Activated CD4-positive, alpha-beta T cell treated with anti-CD3 and anti-CD28 coated beads, Interleukin-2, amount 50 U/mL, for 4 hours (primary cell): ENCODE measurements at places on chromosomes 7 and 10.

DNA sequence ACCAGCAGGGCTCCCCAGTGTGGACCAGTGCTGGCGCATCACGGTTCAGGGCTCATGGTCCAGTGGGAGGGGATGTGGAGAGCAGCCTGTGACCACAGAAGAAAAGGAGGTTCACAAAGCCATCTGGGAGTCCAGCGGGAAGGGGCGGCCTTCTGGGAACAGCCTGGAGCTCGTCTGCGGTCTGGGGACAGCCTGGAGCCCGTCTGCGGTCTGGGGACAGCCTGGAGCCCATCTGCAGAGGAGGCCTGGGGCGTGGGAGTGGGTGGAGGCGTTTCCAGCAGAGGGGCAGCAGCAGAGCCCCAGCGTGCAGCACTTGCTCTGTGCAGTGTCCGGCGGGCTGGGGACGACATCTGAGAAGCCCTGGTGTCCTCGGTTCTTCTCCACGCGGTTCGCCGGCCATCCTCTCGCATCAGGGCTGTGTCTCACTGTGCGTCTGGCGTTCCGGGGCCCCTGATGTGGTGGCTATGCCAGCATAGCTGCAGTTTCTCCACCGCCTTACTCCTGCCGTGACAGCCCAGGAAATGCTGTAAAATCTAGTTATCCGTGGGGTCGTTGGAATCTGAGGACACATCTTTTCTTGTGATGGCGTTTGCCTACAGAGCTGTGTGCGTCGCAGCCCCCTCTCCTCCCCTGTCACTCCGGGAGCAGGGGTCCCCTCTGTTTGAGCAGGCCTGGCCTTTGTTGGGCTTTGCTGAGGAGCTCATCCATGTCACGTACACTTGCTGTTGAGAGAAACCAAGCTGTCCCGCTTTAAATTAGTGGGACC, 104.6 kb downstream of the INPP5A start:
- no peak for DNase-seq

- no peak for DNase-seq
These were observed 4.8 kb downstream of the ANK3 start for GRCh38 chr10:60384708-60385398.

DNA sequence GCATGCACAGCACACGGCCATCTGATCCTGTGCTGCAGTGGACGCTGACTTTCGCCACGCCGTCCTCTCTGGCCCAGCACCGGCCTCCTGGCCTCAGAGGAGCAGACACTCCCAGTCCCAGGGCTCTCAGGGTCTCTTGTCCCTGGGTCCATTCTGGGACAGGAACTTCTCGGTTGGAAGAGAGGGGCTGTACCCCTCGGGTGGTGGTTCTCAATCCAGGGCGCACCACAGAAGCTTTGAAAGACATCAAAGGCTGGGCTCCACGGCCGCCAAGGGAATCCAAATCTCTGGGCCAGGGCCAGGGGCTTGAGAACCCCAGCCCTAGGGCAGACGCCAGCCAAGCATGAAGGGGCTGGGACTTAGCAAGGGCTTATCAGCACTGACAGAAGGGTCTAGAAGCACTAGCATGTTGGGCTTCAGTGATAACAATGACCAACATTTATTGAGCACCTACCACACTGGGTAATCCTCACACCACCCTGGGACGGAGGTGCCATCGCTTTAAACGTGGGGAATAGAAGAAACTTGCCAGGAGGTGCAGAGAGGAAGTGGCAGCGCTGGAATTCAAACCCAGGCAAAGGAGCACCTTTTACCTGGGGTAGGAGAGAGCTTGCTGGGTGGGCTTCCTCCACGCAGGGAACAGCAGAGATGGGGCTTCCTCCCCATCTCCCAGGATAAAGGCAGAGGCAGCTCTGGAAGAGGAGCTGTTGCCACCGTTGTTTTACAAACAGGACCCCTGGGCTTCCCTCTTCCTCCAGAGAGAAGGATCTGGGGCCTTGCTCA, 1.8 kb upstream of the PYROXD2 start:
- DNase-seq = no peak

- no peak for DNase-seq
These were observed 76.7 kb upstream of the SFMBT2 start for GRCh38 chr10:7487528-7487927.

GRCh38 chr7:41035794-41036193, 667.1 kb downstream of the INHBA start:
- DNase-seq = no peak

- DNase-seq = no peak
These were observed 42.5 kb downstream of the PRKAG2 start for GRCh38 chr7:151834271-151835035.

GRCh38 chr7:52463341-52463740, 572.1 kb upstream of the POM121L12 start:
- no peak for DNase-seq

DNA sequence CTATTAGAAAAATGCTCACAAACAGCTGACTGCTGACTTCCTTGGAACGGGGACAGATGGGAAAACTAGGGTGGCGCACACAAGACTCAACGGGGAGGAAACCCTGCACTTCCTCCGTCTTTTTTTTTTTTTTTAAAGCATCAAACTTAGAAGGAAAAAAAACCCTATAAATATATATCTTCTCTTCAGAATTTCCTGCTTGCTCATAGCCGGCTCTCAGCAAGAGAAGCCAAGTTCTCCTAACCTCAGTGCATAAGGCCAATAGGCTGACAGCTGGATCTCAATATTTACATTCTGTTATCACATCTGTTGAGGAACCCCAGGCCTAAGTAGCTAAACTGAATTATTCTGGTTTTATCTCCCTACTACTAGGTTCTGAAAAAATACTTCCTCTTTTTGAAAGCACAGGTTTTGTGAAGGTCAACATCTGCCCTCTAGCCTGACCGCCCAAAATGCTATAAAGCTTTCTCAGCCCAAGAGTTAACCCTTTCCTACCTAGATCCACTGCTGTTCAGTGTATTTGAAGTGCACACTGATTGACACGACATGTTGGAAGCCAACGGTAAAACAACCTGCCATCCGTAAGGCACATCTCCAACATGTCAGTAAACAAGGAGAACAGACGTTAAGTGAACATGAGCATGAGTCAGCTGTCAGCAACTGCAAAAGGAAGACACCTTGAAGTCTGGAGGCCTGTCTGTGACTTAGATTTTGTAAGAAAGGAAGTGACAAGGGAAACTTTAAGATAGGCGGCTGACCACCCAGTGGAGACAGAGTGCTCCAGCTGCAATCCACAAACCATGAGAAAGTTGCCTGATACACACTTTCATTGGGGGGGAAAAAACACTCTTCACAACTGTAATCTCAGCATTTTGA, 83.8 kb downstream of the EBLN1 start:
- no peak for DNase-seq

GRCh38 chr7:38594949-38595348, 36.2 kb downstream of the AMPH start:
- no peak for DNase-seq

DNA sequence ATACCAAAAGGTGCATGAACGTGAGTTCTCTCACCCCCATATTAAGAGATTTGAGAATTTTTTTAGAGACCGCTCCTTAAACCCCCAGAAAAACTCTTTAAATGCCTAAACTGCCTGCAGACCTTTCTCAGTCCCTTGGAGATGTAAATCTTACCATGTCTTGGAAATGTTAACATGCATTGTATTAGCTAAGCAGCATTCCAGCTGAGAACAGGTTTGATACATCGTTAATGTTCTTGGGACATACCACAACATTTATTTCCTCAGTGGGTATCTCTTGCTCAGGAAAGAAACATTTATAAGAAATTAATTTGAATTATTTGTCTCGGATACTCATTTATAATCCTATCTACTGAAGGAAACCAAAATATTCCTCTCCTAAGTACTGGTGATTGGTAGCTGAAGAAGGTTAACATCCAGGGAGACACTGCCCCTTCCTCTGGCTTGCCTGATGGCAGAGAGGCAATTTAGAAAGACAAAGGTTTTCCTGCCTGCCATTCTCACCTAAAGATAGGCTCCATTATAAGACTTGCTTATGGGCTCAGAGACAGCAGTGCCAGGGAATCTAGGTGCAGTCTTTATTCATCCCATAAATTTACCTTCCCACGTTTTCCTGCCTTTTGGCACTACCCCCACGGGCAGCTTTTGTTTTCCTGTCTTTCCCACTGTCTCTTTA, 141.2 kb downstream of the COBL start:
- no peak for DNase-seq

GRCh38 chr7:55307123-55307916, 57.8 kb upstream of the LANCL2 start:
- DNase-seq = no peak

DNA sequence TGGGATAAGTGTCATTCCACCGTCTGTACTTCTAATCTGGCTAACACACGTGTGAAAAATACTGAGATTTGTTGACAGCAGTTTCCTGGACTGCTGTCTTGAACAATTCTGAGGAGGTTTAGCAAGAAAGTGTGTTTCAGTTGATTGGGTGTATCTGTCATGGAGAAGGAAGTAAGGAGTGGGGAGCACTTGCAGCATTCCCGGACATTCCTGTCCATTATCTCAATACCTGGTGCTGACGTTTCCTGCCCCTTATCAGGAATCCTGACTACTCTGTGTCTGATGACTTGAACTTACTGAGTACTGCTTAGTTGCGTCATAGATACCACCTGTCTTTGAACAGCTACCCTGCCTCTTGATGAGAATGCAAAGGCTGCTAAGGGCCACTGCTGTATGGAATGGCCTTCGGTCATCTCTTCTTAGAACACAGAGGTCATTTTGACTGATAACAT, 72.0 kb upstream of the VKORC1L1 start:
- no peak for DNase-seq

DNA sequence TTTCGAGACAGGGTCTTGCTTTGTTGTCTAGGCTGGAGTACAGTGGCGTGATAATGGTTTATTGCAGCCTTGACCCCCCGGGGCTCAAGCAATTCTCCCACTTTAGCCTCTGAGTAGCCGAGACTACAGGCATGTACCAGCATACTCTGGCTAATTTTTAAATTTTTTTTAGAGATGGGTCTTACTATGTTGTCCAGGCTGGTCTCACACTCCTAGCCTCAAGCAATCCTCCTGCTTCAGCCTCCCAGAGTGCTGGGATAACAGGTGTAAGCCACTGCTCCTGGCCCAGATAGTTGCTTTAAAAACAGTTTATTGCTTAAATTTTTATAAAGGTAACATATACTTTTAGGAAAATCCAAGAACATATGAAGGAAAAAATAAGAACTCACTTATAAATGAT, 26.3 kb downstream of the NEURL1 start:
- DNase-seq = no peak

GRCh38 chr10:69972981-69973397, 79.7 kb upstream of the MACROH2A2 start:
- DNase-seq = no peak

DNA sequence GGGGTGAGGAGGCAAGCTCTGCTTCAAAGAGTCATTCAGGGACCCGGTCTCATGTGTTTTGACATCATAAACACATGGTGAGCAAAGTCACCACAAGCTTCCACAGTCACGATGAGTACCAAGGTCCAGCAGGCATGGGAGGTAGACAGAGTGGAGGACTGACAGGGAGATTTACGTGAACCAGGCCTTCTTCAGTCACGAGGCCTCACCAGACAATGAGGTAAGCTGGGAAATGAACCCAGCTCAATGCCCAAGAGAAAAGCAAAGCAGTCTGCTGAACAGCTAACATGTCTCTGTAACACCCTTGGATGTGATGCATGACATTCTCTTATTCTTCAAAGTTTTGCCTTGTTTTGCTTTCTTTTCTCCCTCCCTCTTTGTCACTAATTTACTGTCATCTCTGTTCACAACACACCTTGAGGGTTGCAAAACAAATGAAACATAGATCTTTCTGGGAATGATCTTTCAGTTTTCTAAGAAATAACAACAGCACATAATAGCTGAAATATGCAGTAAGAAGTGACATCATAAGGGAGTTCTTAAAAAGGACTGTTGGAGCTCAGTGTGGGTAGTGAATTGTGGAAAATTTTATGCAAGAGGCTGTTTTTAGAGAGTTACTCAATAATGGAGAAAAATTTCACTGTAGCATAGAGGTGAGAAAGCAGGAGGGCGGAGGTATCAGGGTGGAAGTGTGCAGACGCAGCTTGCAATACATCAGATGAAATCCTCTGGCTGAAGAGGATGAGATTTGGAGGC, 9.0 kb downstream of the PPP1R17 start:
- DNase-seq = no peak

DNA sequence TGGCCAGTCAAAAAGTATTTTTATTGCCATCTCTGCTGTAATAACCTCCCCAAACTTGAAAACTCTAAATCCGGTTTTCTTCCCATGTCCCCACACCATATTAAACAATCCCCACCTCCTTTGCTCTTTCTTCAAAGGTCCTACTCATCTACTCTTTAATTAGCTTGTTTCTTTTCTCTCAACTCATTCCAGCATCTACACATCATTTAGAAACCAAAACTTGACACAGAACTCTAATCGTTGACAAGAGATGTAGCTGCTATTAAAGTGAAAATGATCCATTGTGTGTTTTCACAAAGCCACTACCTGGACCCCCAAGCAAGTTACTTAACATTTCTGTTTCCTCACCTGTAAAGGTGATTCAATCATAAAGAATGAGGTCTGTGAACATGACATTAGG, 436.3 kb upstream of the NPVF start:
- no peak for DNase-seq

GRCh38 chr10:101046332-101047238, 15.2 kb upstream of the KAZALD1 start:
- DNase-seq = no peak

- no peak for DNase-seq
These were observed 56.8 kb downstream of the MPP7 start for GRCh38 chr10:28246023-28246422.

DNA sequence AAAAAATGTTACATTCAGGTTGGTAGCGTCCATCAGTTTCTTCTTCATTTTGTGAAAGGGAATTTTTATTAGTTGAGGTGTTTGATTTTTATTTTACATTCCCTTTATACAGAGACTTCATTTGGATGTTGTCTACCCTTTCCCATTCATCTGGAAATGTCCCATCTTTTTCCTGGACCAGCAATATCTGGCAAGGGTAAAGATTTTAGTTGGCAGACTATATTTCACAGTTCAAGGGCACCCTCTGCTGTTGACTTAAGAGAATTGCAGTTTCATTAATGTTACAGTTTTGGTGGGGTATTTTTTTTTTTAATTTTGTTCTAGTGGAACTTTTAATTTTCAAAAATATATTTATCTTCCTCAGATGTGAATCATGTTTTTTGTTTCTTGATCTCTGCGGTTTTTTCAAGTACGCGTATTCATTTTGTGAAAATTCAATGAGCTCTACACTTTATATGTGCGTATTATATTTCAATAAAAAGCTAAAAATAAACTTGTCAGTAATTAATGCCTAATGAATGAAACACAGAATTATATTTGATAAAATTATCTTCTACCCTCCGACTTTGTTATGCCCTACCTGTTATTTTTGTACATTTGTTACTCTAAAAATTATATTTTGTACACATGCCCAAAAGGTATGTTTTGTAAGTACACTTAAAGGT, 97.9 kb upstream of the KLF14 start:
- DNase-seq = no peak

GRCh38 chr7:87413029-87413428, 62.5 kb downstream of the ABCB4 start:
- no peak for DNase-seq

GRCh38 chr10:78746155-78746763, 322.5 kb upstream of the ZMIZ1 start:
- DNase-seq = no peak

- no peak for DNase-seq
These were observed 228.5 kb downstream of the SORCS1 start for GRCh38 chr10:106935978-106936451.

- DNase-seq = no peak
These were observed 1.2 kb upstream of the MAT1A start for GRCh38 chr10:80290474-80291220.
